NT2/D1 (cell line): ENCODE measurements at places on chromosomes 16 and 17.

GRCh38 chr16:48087639-48088038 is 68.2 kb downstream of the ABCC12 start:
- no peak for DNase-seq

- peak; percentile 62 for DNase-seq
Measured at GRCh38 chr16:86252596-86252995, 257.7 kb upstream of the FOXF1 start.

- DNase-seq = no peak
Measured at GRCh38 chr16:79810449-79811189, 210.1 kb upstream of the MAF start.

DNA sequence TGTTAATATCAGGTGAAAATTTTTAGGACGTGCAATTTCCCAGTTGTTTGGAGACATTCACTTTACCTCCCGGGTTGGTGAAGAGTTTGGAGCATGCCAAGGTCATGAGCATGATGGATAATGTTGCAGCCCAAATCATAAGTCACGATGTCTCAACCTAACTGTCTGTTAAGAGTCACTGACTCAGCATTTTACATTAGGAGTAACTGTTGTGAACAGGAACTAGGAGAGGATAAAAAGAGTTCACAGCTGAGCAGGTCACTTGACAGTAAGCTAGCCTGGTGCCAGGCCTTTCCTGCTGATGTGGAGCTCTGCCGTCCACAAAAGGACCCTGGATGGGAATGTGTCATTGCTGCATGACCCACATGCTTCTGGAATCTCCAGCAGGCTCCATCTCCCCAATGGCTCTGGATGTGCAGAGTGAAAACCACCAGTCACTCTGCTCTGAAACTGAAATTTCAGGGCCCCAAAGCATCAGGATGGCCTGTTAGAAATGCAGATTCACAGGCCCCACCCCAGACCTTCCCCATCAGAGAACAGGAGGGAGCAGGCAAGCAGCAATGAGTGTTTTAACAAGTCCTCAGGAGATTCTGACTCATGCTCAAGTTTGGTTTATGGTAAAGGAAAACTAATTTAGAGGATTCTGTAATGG is 371.6 kb upstream of the MAF start:
- no peak for DNase-seq

- no peak for DNase-seq
Measured at GRCh38 chr17:35148144-35148543, 527 bp downstream of the UNC45B start.

DNA sequence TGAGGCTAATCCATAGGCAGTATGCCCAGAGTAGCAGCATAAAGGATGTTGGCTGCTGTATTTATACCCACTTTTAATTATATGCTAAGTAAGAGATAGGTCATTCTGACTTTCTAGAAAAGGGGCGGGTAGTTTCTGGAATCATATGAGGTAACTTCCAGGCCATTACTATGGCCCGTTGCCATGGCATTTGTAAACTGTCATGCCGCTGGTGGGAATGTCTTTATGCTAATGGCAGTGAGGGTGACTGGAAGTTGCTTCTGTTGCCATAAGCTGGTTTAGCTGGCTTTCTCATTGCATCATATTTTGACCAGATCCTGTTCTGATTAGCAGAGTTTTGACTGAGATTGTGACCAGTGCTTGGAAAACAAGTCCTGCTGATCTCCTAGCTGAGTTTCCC is 929.6 kb upstream of the CDH8 start:
- no peak for DNase-seq

DNA sequence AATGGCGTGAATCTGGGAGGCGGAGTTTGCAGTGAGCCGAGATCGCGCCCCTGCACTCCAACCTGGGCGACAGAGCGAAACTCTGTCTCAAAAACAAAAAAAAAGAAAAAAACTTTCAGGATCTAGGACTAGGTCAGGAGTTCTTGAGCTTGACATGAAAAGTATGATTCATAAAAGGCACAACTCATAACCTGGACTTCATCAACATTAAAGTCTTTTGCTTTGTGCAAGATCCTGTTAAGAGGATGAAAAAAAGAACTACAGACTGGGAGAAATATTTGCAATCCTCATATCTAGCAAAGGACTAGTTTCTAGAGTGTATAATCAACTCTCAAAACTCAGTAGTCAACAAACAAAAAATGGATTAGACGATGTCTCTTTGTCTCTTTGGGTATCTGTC is 40.0 kb downstream of the TBC1D16 start:
- no peak for DNase-seq

DNA sequence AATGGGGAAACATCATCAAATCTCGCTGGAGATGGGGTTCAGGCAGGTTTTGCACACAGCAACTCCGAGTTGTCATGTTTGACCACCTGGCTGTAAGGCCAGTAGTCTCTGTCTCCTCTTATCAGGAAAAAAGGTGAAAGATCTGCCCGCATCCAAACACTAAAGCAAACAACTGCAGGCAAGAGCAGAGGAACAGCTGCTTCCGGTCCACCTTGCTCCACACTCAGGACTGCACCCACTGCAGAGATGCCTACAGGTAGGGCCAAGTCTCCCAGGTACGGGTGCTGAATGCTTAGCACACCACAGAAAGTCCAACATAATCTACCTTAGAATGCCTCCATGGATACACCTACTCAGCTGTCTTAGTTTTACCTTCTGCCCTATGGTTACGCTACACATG is 7.3 kb downstream of the TEX2 start:
- no peak for DNase-seq

- no peak for DNase-seq
Measured at GRCh38 chr16:4603624-4604170, 11.0 kb downstream of the UBALD1 start.

DNA sequence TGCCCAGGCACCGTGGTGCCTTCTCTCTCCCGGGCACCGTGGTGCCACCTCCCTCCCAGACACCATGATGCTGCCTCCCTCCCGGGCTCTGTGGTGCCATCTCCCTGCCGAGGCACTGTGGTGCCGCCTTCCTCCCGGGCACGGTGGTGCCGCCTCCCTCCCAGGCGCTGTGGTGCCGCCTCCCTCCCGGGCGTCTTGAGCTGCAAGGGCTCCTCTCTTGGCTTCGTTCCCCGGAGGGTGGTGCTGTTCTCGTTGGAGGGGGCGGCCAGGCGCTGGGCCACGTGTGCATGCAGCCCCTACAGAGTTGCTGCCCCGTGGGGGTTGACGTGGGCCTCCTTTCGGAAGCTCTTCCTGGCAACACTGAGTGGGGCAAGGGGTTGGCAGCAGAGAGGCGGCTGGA is 8.2 kb downstream of the CENPX start:
- DNase-seq = no peak

DNA sequence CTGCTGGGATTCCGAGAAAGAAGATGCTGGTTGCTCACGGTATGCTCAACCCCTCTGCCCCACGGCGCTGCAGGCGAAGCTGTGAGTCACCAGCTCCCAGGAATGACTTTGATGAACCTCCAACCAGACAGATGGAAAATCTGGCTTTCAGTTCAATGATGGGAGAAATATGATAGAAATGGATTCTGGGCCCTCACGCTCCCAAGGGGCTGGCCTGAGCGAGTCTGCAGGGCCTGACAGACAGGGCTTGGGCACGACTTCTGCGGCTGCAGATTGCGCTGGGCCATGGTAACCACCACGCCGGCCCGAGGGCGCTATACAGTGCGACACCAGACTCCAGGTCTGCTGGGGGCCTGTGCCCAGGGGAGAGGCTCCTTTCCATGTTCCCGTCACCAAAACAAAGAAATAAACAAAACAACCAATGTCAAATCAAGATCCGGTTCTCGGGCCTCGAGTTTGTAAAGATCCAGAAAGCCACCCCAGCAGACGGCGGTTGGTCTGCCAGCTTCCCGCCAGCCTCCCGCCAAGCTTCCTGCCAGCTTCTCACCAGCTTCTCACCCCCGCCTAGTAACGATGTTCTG is 11.1 kb upstream of the ABR start:
- DNase-seq = no peak

- no peak for DNase-seq
Measured at GRCh38 chr16:74561626-74562025, 45.3 kb downstream of the GLG1 start.

GRCh38 chr17:59941131-59941530 is 23.4 kb downstream of the RNFT1 start:
- no peak for DNase-seq

- DNase-seq = no peak
Measured at GRCh38 chr17:59844884-59845594, 47.7 kb downstream of the TUBD1 start.
